Left lung (tissue), 14 donors: ENCODE measurements at places on chromosomes 1 and 21. TPM values are rescaled to one million over a fixed set of nuclear protein-coding genes. Genes with fewer than 3 reads are reported as not detected.

The ZNF678 gene
- 16.2 TPM for polyA plus RNA-seq

The MFAP2 gene
- polyA plus RNA-seq = 380 TPM

DNA sequence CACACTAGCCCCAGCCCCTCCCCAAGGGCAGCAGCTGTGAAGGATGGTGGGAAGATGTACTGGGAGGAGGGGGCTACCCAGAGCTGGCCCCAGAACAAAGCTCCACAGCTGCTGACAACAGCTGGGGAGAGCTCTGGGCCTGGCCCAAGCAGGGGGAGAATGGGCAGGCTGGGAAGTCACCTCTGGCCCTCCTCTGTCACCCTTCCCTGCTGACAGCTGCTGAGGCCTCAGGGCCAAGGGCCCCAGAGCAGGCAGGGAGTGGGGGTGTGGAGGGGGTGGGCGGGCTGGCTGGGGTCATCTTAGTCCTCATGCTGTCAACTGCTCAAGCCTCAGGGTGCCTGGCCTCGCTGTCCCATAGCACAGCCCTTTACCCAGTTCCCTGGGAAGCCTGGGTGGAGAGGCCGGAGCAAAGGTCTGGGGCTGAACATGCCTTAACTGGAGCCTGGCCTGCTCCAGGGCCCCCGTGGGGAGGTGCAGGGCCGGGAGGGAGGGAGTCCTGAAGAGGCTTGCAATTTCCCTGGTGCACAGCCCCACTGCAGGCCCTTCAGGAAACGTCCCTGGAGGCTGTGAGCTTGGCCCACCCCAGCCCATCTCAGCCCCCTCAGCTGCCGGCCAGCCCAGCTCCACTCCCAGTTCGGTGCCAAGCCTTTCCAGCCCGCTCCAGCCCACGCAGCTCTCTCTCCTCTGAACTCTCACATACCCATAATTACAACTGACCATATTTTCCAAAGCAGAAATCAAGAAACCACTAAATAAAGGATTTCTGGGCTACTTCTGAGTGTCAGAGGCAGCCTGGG lies 25.7 kb downstream of the HSPG2 start:
- no peaks in the 10 kb centered on the region for H3K36me3 ChIP-seq
- no peak overlapping the region for H3K4me3 ChIP-seq
- peak overlapping the region; percentile 81 for H3K27ac ChIP-seq

GRCh38 chr1:248862998-248863881 lies 4.4 kb upstream of the ZNF692 start:
- peak; percentile 70 for DNase-seq
- H3K27ac ChIP-seq = peak overlapping the region; percentile 74
- H3K27me3 ChIP-seq = no peaks in the 10 kb centered on the region
- H3K36me3 ChIP-seq = no peaks in the 10 kb centered on the region

- no peaks in the 10 kb centered on the region for H3K4me1 ChIP-seq
- DNase-seq = no peak
- H3K27me3 ChIP-seq = no peaks in the 10 kb centered on the region
- no peak overlapping the region for H3K27ac ChIP-seq
- no peaks in the 10 kb centered on the region for H3K36me3 ChIP-seq
These were observed 91.7 kb upstream of the EDN2 start for GRCh38 chr1:41576206-41576605.

DNA sequence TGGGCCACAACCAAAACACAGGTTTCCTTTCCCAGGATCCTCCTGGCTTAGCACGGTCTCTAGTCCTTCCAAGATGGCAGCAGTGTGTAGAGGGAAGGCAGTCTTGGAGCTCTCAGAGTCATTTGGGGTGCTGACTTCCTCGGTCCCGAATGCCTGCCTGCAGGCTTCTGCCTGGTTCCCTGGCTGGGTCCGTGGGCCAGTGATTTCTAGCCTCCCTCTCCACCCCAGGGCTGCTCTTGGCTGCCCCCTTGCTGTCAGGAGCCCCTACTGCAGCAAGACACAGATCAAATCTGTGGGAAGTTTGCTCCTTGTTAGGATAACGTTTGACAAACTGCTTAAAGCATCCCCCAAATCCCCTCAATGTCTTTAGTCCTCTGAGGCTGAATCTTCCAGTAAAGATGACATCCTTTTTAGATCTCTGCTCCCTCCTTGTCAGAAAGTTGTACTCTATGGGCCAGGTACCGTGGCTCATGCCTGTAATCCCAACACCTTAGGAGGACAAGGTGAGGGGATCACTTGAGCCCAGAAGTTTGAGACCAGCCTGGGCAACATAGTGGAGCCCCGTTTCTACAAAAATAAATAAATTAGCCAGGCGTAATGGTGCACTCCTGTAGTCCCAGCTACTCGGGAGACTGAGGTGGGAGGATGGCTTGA lies 272.5 kb downstream of the RRAGC start:
- no peak overlapping the region for H3K4me3 ChIP-seq
- no peaks in the 10 kb centered on the region for H3K27me3 ChIP-seq
- DNase-seq = peak; percentile 43
- H3K4me1 ChIP-seq = no peaks in the 10 kb centered on the region
- H3K27ac ChIP-seq = no peak overlapping the region

- H3K27me3 ChIP-seq = no peaks in the 10 kb centered on the region
- no peak overlapping the region for H3K27ac ChIP-seq
- no peak overlapping the region for H3K4me3 ChIP-seq
- DNase-seq = no peak
These were observed 12.4 kb downstream of the C1orf198 start for GRCh38 chr1:230855886-230856285.

DNA sequence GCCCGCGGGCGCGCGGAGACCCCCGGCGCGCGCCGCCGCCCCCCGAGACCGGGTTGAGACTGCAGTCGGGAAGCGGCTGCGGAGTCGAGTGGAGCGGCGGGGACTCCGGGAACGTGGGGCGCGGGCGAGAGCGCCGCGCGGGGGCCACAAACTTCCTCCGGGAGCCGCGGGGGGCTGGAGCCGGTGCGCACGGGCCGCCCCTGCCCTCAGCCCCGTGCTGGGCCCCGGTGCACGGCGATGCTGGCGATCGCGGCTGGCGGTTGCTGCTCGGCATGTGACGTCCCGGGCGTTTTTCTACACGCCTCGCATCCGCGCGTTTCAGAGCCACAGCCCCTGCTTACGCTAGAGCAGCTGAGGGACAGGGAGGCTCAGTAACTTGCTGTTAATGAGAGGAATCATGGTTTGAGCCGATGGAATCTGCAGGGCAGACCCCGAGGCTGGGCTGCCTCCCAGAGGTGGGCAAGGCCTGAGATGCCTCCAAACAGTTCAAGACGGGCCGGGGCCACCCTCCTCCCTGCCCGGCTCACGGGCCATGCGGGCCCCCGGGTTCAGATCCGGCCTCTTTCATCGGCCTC lies 520 bp downstream of the TMEM201 start:
- peak; percentile 23 for DNase-seq
- H3K4me3 ChIP-seq = peak overlapping the region; percentile 56
- peak overlapping the region; percentile 45 for H3K27ac ChIP-seq
- H3K4me1 ChIP-seq = peaks cover 15% of the 10 kb centered on the region
- no peaks in the 10 kb centered on the region for H3K27me3 ChIP-seq

- H3K4me1 ChIP-seq = no peaks in the 10 kb centered on the region
- no peak overlapping the region for H3K4me3 ChIP-seq
- no peaks in the 10 kb centered on the region for H3K36me3 ChIP-seq
These were observed 6.6 kb upstream of the ARPC5 start for GRCh38 chr1:183642166-183642565.

GRCh38 chr1:11335417-11336056 lies 62.5 kb downstream of the UBIAD1 start:
- DNase-seq = no peak
- no peak overlapping the region for H3K4me3 ChIP-seq
- H3K27ac ChIP-seq = no peak overlapping the region
- peaks cover 8% of the 10 kb centered on the region for H3K27me3 ChIP-seq
- no peaks in the 10 kb centered on the region for H3K36me3 ChIP-seq
- H3K4me1 ChIP-seq = no peaks in the 10 kb centered on the region
